ENCODE measurements at places on chromosomes 16 and 17. TPM values are rescaled to one million over a fixed set of nuclear protein-coding genes. Genes with fewer than 3 reads are reported as not detected.

NOXO1 gene
- not detected for total RNA-seq

SLFN12L gene
- not detected for total RNA-seq

YBX2 gene
- total RNA-seq: not detected

UTS2R gene
- not detected for total RNA-seq

CD68 gene
- total RNA-seq: 4.9 TPM

KCNJ18 gene
- not detected for total RNA-seq

TUBB3 gene
- 299 TPM for total RNA-seq

TEX19 gene
- total RNA-seq: not detected

GNGT2 gene
- 0.45 TPM for total RNA-seq

RMI2 gene
- 3.0 TPM for total RNA-seq

PRSS21 gene
- total RNA-seq: 0.27 TPM

CCL8 gene
- total RNA-seq: not detected

GPR142 gene
- not detected for total RNA-seq
